ENCODE measurements at places on chromosomes 7 and 10.

DNA sequence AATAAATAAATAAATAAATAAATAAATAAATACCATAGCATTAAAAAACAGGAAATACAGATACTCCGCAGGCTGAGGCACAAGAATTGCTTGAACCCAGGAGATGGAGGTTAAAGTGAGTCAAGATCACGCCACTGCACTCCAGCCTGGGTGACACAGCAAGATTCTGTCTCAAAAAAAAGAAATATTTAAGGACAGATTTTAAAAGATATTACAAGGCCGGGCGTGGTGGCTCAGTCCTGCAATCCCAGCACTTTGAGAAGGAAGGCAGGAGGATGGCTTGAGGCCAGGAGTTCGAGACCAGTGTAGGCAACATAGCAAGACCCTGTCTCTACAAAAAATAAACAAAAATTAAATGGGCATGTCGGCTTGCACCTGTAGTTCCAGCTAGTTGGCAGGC is 17.5 kb upstream of the SNX8 start:
- no peak for DNase-seq

- DNase-seq = no peak
Measured at GRCh38 chr10:121695731-121696464, 97.7 kb upstream of the FGFR2 start.

DNA sequence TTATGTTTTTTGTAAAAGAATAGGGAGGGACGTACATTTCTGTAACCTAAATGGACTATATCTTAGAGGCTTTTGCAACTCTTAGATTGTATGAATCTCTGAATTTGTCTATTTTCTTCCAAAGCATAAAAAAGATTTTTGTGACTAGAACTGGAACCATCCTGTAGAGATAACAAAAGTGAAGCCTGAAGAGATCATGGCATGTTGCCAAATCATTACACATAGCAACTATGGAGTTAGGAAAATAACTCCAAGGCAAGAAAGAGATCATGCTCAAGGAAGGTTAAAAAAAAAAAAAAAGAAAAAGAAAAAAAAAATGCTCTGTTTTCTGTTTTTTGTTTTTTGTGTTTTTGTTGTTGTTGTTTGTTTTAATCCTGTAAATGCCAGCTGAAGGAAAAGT is 567.7 kb upstream of the ZWINT start:
- no peak for DNase-seq

- DNase-seq = no peak
Measured at GRCh38 chr10:124550293-124551034, 88.8 kb downstream of the LHPP start.

- DNase-seq = no peak
Measured at GRCh38 chr10:62463364-62463763, 89.2 kb downstream of the ZNF365 start.

DNA sequence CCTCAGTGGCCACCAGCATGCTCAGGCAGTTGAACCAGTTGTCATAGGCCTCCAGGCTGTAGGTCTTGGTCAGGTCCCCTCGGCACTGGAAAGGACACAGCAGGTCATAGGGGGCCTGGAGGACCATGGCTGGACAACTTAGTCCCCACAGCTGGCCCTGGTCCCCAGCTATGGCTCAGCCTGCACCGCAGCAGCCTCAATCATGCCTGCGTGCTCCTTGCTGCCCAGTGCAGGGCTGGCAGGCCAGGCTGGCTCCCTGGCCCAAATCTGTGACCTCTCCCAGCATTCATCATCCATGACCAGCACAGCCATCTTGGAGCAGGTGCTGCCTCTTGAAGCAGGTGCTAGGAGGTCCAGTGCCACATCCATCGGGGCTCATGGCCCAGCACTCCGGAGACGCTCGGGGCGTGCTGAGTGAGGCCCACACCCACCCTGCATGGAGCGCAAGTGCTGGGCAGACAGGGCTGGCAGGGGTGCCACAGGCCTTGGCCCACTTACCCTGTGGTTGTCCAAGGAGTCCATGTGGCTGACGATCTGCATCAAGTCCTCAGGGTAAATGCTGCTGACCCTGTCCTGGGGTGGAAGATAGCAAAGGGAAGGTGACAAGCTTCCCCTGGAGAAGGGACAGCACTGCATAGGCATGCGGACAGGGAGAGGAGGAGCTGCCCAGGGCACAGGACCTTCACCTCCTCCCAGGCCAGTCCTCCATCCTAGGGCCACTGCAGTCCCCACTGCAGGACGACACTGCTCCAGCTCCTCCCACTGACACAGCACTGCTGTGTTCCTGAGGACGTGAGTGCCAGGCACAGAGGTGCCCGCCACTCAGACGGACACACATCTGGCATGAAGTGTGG is 61.7 kb downstream of the CSGALNACT2 start:
- DNase-seq = no peak

DNA sequence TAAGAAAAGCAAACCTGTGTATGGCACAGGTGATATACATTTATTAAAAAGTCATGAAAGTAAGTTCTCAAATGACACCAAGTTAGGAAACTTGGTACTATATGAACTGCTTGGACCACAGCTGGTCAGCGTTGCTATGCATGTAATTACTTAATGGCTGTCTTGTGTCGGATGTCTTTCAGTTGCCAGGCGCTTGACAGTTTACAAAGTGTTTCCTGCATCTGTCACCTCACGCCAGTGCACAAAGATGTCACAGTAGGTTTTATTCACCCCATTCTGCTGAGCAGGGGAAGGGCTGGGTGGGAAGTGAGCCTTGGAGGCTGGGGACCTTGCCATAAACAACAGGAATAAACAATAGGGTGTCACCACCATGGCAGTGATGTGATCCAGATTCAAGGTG is 35.8 kb downstream of the ADAM12 start:
- no peak for DNase-seq

DNA sequence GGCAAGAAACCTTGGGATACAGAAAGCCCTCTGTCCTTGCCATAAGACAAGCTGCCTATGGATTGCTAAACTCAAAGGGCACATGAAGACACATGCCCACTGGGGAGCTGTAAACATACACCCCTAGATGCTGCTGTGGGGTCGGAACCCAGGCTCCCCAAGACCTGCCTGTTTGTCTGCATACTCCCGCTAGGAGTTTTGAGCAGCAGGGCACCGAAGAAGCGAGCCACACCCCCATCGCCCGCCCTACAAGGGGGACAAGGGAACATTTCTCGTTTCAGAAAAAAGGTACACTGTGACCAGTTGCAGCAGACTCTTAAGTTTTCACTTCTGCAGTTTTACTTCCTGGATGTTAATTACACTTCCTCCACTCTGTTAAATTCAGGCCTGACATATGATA is 680.2 kb upstream of the GHITM start:
- no peak for DNase-seq

DNA sequence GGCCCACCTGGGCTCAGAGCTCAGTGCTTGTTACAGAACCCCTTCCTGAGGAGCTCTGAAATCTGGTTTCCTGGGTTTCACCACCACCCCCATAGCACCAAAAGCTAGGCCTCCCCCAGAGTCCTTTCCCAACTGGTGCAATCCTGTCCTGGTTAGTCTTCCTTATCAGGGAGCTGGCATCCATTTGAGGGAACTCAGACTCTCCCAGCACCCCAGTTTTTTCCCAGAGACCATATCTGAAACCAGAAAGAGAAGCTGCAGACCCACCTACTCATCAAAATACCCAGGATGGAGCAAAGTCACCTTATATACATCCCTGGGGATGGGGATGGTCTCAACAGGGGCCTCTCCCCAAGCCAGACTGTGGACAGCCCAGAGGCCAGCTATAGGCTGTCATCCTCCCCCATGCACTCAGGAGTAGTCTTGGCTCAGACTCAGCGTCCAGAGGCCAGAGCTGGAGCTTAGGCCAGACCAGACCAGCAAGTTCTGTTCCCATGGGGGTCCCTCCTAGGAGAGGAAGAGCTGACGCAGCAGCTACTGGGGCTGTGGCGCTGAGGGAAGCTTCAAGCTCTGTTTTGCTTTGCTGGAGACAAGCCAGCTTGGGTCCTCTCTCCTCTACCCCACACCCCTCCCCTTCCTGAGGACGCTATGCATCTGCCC is 3.0 kb downstream of the TBATA start:
- no peak for DNase-seq

DNA sequence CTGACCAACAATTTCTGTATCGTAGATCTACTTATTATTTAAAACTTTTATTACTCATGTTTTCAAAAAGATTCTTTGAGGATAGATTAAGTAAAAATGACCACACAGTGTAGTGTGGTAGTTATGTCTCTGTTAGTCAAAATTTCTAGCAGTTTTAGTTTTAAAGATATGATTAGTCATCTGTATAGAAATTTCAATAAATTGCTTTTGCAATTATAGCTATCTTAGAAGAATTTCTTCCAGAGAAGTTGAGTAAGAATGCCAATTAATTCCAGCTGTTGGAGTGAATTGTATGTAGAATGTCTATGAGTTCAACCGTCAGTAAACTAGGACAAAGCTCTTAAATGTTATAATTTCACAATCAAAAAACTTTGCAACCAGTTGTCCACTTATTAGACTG is 229.7 kb downstream of the CDK14 start:
- DNase-seq = no peak

DNA sequence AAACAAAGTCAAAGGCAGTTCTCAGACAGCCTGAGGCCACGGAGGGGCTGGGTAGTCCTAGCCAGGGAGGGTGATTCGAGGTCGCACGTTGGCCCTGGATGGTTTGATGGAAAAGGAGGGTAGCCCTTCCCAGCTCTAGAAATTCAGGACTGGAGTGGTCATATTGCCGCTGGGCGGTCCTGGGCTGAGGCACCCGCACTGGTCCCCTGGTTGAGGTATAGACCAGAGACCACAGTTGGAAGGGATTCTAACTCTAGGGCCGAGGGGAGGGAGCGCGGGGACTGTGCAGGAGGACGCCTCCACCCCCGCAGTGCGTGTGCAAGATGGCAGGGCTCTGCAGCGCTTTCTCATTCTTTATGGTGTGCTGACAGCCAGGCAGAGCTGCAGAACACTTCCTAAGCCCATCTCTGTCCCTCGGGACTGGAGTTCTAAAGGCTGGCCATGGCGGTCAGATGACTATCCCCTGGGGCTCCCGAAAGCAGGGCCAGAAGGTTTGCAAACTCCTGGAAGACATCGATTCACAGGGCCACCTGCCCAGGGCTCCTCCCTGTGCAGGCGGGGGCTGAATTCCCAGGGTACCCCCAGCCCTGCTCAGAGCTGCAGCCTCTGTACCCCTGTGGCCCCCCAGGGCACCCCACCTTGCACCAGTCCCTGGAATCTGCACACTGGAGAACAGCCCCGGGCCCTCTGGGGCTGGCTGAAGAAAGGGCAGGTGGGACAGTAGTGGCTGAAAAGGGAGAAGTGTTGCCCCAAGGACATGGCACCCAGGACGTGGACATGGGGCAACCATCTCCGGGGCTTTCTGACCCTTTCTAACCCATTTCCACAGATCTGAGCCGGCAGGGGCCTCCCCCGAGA is 51.0 kb upstream of the ELN start:
- no peak for DNase-seq

DNA sequence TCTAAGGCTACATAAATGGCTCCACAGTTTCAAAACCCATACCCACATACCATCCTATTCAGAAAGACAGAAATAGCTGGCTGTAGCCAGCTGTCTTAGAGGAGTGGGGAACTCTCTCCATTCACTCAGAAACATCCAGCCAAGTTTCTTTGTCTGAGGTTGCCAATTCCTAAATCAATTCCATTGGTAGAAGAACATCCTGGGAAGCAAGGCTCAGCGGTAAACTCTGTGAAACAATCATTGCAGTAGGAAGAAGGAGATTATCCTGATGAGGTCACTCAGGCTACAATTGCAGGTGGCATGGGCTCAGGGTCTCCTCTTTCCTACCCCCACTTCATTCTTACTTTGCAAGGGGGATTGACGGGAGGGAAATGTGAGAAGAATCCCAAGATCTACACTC is 154.0 kb downstream of the ETV1 start:
- DNase-seq = no peak

GRCh38 chr10:98340261-98340939 is 72.4 kb upstream of the LOXL4 start:
- DNase-seq = no peak

- DNase-seq = no peak
Measured at GRCh38 chr10:132109341-132110110, 43.8 kb downstream of the JAKMIP3 start.

DNA sequence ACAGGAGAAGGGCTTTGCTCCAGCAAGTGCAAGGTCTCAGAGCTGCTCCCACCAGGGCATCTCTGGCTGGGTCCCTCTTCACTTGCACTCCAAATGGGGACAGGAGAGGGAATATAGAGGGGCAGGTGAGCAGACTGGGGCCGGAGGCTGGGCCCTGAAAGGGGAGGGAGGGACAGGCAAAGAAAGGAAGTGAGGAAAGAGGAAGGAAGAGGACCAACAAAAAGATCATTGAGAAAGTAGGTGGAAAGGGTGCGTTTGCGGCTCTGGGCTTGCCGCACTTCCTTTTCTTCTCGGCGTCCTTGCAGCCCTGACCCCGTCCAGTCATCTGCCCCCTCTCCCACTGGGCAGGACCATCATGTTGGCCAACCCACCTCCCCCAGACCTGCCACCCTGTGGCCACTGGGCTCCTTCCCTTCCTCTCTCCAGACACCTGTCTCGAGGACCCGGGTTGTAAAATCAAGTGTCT is 14.0 kb downstream of the ITPRIP start:
- DNase-seq = no peak

- DNase-seq = no peak
Measured at GRCh38 chr7:89966067-89966664, 188.1 kb upstream of the STEAP1 start.

DNA sequence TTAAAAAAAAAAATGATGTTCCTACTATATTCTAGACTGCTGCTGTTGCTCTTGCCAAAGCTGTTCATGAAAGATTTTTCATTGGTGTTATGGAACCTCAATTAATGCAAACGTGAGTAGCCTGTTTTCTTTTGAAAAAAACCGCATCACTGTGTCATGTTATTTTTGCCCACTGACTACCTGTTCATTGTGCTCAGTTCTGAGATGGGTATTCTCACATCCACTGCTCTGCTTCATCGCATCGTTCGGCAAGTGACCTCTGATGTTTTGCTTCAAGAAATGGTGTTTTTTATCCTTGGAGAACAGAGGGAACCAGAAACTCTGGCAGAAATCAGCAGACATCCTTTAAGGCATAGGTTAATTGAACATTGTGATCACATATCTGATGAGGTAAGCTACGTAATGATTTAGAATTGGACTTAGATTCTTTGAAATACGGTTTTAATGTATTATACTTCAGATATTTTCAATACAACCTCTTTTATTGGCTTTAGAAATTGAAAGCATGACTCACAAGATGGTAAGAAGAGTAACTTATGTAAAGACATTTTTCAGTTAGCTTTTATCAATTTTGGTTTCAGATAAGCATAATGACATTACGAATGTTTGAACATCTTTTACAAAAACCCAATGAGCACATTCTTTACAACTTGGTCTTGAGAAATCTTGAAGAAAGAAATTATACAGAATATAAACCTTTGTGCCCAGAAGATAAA is 24.6 kb downstream of the FHIP2A start:
- DNase-seq = no peak

- no peak for DNase-seq
Measured at GRCh38 chr7:40757109-40757508, 622.3 kb downstream of the SUGCT start.

GRCh38 chr7:150973571-150974451 is 4.3 kb downstream of the KCNH2 start:
- DNase-seq = no peak

DNA sequence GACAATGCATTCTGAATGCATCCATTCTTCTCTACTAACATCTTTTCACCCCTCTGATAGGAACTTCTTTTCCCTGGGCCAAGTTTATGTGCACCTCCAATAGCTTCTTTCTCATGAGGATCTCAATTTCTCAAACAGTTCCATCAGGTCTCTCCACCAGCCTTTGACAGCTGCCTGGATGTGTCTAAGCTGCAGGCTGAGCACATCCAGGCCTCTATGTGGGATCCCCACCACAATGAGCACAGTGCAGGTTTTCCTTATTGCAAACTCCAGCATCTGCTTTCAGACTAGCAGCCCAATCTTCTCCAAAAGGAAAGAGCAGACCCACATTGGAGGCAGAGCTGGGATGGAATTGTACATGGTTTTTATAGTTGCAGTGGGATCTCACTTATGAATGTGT is 145.3 kb upstream of the TBX20 start:
- DNase-seq = no peak

All from stimulated activated CD4-positive, alpha-beta T cell treated with anti-CD3 and anti-CD28 coated beads, Interleukin-1b, Interleukin-23, amount 100 ng/mL, for 1 hour (primary cell).